ENCODE measurements at places on chromosomes 12 and 14.

GRCh38 chr14:104557766-104558165 is 21.8 kb upstream of the C14orf180 start:
- DNase-seq = no peak

DNA sequence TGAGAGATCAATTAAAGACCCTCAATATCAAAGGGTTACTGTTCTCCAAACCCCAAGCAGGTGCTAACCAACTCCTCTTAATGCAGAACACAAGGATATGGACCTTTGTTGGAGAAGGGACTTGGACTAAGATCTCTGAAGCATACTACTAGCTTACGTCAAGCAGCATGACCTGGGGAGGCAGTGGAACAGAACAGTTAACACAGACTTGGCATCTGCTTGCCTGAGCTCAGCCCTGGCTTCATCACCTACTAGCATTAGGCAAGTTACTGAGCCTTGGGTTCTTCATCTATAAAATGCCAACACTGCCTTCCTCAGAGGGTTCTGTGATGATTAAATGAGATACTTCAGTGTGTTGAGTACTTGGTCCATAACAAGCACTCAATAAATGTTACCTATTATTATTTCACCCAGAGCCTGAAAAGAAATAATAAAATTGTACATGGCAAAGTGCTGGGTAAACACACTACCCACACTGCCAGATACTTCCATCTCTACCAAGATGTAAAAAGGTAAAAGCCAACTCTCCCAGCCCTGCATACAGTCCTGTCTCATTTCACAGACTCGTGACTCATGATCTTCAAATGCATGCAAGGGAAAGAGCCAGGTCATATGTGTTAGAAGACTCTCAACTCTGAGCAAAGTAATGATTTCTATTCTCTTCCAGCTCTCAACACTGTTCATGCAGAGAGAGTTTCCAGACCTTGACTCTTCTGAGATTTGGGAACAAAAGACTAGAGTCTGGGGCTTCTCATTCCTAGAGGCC is 39.7 kb downstream of the FMNL3 start:
- DNase-seq = no peak

- DNase-seq = no peak
These were observed 70.3 kb downstream of the COX16 start for GRCh38 chr14:70289138-70289537.

GRCh38 chr12:7844116-7844515 is 28.6 kb downstream of the SLC2A14 start:
- no peak for DNase-seq

DNA sequence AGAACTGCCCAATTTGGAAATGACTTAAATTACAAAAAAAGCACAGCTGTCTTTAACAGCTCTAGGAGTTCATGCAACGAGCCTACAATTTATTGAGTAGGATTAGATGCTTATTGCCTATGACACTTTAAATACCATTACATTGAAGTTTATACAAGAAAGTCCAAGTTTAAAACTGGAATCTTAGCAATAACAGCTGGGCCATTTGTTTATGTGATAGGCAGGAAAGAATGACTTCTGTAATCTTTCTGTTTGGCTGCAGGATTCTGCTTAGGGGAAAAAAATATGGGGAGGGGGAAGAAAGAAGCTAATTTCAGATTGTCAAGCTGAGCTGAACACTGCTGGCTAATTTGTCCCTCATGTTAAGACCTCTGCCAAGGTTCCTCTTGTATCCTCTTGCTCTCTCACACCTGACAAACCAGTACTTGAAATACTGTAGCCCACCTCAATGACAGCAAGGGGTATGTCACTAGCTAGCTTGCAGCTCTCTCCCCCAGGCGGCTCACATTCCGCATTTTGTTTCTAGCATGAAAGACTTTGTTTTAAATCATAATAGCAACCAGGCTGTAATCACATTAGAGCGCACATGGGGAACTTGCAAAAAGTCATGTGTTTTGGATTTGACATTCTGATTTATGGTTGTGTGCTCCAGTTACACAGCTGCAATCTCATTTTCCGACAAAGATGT is 384.8 kb downstream of the BMP4 start:
- DNase-seq = no peak

- no peak for DNase-seq
These were observed 73.0 kb downstream of the NINJ2 start for GRCh38 chr12:590206-590750.

DNA sequence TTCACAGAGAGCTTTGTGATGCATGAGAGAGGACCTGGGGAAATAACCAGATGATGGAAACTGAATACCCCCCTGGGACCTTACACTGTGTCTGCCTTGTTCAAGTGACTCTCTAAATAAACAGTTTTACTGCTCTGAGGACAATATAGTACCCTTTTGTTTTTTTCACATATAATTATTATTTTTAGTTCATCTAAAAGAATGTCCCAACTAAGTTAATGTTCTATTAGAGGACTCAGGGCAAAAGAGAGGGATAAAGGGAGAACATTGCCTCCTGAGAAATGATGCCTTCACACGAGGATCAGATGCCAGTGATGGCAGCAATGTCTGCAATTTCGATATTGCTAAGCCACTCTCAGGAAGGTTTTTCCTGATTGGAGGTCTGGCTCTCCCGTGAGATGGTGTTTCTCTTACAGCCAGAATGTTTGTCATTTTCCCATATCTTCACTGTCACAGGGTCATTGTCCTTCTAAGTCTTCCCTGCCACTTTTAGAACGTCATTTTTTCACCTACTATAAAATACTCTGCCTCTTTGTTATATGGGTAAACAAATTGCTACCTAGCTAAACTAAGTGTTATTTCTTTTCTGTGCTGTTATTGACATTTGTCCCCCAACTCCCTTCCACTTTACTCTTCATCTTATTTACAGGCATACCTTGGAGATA is 201.6 kb downstream of the RAD51B start:
- DNase-seq = no peak

DNA sequence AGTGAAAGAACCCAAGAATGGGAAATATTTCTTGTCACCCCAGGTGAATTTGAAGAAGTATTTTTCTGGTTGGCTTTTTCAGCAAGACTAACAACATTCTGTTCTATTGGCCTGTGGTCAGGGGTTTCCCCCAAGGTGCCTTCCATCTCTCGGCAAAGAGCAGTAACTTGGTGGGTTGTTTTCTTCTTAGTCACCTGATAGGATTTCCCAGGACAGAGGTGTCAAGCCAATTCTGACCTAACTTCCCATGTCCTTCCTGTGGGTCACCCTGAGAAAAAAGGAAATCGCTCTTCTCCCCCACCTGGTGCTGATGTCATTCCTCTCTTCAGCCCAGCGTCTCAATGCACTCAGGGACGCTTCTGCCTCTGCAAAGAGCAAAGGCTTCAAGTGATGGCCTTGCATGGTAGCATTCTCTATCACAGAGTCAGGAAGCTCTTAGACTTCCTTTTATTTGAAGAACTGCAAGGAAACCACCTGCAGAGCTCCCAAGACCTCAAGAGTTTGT is 16.1 kb upstream of the IFNG start:
- peak; percentile 96 for DNase-seq

DNA sequence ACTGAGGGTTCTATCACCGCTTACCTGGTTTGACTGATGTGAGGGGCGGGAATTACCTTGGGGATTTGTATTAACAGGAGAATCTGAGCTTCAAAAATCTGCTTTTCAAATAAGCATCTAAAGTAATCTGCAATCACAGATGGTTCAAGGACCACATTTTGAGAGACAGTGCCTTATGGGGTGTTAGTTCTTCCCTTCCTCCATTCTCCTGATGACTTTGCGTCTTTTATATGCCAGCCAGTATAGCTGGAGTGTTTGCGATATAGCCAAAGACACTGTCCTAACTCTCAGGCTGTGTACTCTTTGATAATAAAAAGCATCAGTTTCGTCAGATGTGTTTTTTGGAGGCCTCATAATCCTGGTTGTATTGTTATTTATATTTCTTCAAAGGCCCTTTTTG is 39.5 kb downstream of the PPHLN1 start:
- DNase-seq = no peak

- DNase-seq = no peak
These were observed 5.5 kb upstream of the PFDN5 start for GRCh38 chr12:53289891-53290290.

DNA sequence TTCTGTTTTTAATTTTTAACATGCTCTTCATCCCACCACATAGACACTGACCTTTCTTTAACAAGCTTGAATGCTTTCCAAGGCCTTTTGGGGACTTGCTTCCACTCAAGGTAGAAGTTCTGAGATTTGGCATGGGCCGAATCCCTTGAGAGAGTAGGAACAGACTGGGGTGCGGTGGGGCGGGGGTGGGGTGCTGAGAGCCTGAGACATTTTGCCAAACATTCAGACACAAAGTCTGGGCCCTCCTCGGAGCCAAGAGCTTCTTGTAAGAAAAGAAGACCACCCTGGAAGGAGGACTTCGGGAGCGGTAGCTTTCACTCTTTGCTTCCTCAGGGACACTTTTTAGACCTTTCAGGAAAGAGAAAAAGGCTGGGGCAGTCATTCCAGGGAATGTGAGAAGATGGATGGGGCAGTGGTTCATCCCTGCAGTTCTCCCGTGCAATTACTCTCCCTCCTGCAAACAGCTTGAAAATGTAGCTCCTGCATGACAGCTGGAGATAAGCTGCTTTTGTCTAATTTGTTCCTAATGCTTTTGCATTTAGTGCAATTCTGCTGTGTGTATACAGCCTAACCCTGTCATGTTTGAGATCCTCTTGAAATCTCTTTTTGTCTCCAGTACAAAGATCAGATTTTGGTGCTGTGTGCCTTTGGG is 16.3 kb upstream of the MYO1H start:
- no peak for DNase-seq

DNA sequence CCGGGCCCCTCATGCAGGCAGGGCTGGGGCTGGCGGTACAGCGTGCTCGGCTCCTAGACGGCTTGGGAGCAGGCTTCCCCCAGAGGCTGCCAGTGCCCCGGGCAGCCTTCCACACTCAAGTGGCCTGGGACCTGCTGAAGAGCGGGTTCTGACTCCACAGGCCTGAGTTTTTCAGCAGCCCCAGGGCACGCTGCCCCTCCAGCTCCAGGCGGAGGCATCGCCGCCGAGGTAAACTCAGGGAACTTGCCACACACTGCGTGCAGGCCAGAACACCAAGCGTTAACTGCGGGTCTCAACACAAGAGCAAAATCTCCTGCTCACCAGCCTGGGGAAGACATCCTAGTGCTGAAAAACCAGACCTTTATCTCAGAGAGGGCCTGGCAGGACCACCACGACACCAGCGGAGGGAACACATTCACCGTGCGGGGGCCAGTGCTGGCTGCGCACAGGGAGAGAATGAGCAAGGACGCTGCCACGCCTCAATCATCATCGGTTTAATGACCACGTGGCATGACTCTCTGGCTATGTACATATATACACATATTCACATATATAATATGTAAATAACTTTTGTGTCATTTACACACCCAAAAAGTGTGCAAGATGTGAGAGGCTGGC is 21.3 kb downstream of the PSMC1 start:
- no peak for DNase-seq

Data from stimulated activated naive CD4-positive, alpha-beta T cell (primary cell).